ENCODE measurements at places on chromosomes 3 and 15.

GRCh38 chr3:58861551-58861950, 188.3 kb downstream of the CFAP20DC start:
- no peak for DNase-seq

- DNase-seq: peak; percentile 18
Observed at GRCh38 chr3:46087871-46088270, 60.6 kb upstream of the XCR1 start.

DNA sequence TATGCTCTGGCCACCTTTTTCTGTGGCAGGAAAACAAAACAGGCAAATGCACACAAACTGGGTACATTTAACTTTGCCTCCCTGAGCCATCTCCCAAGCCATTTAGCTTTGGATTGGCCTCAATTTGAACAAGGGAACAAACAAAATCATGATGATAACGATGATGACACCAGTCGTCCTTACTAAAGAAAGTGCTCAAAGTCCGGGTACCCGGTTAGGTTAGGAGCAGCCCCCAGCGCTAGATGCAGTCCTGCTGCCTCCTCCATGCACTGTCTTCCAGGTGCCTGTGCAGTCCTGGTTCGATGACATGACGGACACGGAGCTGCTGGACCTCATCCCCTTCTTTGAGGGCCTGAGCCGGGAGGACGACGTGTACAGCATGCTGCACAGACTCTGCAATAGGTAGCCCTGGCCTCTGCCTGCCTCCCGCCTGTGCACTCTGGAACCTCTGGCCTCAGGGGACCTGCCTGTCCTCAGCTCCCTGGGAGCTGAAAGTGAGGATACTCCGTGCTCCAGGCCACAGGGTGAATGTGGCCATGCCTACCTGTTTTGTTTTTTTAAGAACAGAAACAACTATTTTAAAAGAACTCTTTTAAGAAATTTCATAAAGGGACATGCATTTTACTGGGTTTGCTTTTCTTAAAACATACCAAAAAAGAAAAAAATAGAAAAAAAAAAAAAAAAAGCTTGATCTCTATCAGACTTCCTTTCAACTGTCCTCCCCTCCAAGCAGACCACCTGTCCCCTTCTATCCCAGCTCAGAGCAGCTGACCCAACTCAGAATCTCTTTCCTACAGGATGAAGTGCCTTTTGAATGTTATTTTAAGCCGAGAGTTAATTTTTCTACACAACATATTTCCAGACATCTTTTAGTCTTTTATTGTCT, 9.9 kb upstream of the VILL start:
- DNase-seq: no peak

GRCh38 chr3:94694894-94695293, 632.0 kb downstream of the NSUN3 start:
- no peak for DNase-seq

- no peak for DNase-seq
Observed at GRCh38 chr3:50885070-50885850, 210.5 kb downstream of the DOCK3 start.

DNA sequence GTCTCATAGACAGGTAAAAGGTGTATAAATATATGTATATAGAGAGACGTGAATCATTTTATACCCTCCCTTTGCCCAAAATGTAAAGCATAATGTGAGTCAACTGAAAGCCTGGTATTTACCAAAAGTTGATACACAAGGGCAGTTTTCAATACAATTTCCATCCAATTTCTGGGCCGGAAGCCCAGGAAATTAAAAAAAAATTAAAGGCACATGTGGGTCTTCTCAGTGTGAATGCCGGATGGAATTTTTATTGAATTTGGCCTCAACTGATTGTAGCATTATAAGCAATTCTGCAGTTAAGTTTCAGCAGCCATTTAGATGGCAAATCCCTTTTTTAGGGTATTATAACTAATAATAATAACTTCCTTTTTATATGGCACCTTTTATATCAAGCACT, 3.3 kb upstream of the CNTN3 start:
- DNase-seq: no peak

DNA sequence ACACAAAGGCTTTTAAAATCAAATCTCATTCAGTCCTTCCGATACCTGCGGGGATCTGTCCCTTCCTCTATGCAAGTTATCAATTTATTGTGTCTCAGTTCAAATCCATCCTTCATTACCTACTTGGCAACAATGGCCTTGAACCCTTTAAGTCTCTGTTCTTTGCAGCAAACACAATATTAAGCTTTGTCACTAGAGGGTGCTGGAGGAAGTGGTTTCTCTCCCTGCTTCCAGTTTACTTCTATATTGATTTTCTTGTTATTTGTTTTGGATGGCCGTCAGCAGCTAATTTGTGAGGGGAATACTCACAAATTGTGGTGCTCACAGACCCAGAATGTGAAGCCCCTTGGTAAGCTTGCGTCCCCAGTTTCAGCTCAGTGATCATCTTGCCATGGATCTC, 278.3 kb downstream of the FGF12 start:
- no peak for DNase-seq

DNA sequence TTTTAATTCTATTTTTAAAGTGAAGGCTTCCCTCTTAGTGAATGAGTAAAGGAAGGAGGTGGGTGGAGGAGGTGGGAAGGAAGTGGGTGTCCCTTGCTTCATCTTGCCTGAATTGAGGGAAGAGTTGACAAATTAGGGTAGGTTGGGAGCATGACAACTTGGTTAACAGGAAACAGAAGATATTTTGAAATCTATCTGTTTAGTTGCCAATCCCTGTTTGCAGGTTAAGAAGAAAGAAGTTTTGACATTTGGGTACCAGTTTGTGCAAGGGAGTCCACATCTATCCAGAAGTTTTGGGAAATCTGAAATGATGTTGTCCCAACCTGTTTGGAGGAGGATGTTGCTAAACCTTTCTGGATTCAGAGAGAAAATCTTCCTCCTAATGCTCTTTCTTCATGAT, 204.1 kb upstream of the SUCLG2 start:
- no peak for DNase-seq

DNA sequence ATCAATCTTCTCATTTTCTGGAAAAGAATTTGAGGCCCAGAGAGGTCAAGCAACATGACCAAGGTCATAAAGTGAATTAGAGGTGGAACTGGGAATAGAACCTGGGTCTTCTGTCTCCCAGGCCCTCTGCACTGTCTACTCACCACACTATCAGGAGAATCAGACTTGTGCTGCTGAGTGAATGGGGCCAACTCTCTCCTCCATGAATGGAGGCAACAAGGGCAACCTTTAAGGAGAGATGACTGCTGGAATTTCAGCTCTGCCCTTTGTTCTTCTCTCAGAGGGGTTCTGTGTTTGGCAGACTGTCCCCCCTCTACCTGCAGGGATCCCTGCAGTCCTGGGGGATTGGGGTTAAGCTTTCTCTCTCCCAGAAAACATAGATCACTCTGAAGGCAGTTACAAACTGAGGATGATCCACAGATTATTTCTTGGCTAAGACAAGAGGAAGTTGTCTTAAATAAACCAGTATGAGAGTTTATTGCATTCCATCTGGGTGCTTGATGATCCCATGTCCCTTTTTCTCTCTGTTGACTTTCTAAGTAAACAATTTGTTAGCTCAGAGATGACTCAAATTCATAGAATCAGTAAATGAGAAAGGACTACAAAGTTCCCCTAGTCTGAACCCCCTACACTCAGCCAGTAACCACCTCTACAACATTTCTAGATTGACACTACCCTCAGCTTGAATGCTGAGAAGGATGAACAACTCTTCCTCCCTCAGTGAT, 99.0 kb upstream of the LIPC start:
- DNase-seq: peak; percentile 82

DNA sequence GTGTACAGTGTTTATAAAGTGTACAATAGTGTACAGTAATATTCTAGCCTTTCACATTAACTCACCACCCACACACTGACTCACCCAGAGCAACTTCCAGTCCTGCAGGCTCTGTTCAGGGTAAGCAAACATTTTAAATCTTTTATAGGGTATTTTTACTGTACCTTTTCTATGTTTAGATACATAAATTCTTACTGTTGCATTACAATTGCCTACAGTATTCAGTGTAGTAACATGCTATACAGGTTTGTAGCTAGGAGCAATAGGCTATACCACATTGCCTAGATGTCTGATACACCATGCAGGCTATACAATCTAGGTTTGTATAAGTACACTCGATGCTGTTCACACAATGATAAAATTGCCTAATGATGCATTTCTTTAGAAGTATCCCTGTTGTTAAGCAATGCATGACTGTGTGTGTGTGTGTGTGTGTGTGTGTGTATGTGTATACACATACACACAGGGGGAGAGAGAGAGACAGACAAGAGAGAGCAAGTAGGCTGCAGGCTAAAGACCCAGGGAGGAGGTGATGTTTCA, 72.5 kb upstream of the PRR23C start:
- DNase-seq: no peak

GRCh38 chr3:148042663-148043445, 633.7 kb downstream of the ZIC1 start:
- no peak for DNase-seq

DNA sequence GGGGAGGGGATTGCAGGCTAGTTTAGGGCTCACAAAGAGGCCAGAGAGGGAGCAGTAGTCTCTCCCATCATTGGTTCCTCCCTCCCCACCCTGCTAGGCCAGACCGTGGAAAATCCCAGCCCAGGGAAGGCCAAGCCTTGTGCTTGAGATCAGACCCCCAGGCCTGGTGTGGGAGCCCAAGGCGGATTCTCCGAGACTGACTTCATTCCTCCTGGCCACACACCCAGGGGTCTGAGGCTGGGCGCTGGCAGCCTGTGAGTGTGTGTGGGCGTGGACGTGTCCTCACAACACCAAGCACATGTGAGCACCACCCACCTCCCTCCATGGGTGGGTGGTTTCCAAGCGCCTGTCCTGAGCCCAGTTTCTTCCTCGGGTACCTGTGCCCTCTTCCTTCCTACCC, 4.1 kb downstream of the LOXL1 start:
- no peak for DNase-seq

DNA sequence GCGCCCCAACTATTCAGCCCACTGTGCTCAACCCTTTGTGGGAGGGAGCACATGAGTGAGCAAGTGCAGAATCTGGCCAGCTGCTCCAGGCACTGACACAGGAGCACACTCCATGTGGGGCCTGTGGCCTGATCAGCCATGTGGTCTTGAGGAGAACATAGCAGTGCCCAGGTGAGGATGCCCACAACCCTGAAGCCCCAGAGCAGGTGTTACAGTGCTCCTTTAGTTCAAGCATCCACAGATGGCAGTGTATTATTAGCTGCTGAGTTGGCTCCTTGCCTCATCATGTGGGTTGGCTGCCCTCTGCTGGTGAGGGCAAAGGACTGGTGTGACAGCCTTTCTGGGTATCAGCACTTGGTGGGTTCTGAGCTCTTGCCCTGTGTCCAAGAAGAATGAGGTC, 1588.2 kb downstream of the SI start:
- DNase-seq: peak; percentile 35

- DNase-seq: no peak
Observed at GRCh38 chr3:136952292-136952691, 5.5 kb upstream of the IL20RB start.

DNA sequence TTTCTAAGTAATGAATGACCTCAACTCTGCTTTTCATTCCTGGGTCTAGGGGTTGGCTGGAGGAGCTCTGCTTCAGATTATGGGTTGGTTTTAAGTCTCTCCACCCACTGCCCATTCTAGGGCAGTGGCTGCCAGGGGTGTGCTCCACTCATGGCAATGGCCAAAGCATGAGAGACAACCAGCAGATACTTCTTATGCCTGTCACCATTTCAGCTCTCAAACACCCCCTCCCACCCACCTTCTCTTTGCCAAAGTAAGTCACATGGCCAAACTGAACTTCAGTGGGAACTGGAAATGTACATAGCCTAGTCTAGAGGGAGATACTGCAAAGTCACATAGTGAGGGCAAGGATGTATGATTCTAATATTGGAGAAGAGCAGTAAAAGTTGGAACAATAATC, 285.3 kb downstream of the RPLP1 start:
- DNase-seq: no peak

- no peak for DNase-seq
Observed at GRCh38 chr3:30551266-30551665, 55.1 kb upstream of the TGFBR2 start.

DNA sequence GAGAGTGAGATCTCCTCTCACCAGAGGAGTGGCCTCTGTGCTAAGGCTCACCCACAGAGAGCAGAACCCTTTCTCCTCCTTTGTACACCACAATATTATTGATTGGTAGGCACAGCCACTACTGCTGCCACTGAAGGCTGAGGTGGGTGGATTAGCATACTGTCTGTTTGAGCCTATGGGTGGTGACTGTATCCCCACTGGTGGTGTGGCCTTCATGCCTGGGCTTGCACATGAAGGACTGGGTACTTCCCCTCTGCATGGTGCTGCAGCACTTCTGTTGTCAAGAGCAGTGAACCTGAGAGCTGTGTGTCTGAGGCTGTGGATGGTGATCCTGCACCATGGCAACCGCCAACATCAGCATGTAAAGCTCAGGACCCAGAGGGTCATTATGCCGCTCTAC, 35.7 kb upstream of the NECTIN3 start:
- DNase-seq: no peak

DNA sequence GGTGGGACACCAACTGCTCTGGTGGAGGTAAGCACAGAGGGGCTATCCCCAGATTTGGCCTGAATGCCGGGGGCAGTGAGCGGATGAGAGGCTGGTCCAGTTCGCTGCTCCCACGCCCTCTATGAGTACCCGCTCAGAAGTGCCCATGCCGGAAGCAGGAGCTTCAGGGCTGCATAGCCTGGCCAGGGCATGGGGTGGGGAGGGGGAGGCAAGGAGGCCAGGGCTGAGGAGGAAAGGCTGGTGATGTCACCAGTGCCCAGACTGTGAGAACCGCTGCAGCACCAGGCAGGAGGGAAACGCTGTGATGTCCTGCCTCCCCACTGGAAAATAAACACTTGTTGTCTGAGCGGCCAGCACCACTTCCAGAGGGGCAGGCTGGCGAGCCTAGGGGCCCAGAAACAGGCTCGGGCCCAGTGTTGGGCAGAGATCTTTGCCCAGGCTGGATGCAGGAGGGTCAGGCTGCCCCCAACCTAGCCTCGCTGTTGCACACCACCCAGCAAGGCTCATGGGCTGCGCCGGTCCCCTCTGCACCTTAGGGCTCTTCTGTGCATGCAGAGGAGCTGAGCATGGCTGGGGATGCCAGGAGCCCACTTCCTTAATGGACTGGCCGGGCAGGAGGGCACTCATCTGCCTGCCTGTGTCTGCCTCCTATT, 10.9 kb upstream of the DLL4 start:
- no peak for DNase-seq

DNA sequence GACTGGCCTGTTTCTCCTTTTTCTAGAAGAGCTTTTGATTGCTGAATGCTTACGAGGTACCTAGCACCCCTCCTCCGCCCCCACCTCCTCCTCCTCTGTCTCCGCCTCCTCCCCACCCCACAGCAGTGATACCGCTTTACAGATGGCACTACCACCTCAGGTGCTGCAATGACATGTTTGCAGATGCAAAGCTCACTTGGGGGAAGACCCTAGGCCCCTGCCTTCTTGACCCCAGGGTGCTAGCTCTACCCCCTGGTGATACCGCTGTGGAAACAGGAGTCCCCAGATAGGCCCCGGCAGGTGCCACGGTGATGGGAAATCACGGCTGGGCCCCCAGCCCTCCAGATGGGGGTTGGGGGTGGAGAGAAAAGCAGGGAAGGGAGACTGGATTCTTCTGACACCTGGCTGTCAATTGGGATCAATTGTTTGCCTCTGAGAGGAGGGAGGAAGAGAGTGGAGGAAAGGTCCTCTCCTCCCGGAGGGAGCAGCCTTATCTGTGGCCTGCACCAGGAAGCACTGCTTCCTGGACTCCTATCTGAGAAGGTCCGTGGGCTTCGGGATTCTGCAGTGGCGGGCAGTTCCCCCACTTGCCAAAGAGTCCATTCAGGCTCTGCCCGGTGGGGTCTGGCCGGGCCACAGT, 37.6 kb downstream of the DNASE1L3 start:
- DNase-seq: no peak

GRCh38 chr15:44727485-44728231, 8.7 kb upstream of the TRIM69 start:
- no peak for DNase-seq

All from Caki2 (cell line).